ENCODE measurements at places on chromosomes 4 and X. TPM values are rescaled to one million over a fixed set of nuclear protein-coding genes. Genes with fewer than 3 reads are reported as not detected.

GRCh38 chr4:65604515-65604914, 65.8 kb downstream of the EPHA5 start:
- DNase-seq, result no peak

- DNase-seq, result no peak
These were observed 50.3 kb downstream of the NSUN7 start for GRCh38 chr4:40800064-40800463.

- no peak for DNase-seq
These were observed 34.4 kb downstream of the PARM1 start for GRCh38 chr4:74967324-74967723.

DNA sequence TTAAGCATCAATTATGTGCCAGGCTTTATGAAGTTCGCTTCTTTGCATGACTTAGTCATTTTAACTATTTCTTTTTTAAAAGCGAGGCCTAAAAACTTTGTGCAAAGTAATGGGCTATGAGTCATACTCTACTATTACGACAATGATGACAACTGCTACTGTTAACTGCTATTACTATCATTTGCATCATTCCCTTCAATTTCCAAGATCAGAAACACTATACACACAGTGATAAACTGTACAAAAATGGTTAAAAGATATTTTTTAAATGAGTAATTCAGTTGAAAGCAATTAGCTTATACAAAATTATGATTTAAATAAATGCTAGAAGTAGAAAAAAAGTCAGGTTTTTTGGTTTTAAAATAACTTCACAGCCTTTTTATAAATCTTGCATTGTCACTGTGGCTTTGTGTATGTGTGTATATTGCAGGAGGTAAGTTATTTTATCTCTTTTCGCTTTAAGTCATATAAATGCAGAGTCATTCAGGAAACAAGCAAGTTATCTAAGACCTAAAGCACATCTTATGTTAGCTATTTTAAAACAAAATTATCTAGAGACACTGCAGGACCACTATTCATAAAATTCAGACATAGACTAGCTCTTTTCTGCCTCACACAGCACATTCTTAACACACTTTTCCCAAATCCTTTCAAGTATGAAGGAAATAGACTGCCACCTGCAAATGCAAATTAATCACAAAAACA, 18.5 kb upstream of the CXCL3 start:
- peak; percentile 97 for DNase-seq

- peak; percentile 1 for DNase-seq
These were observed 618.2 kb upstream of the PCDH10 start for GRCh38 chr4:132530861-132531260.

DNA sequence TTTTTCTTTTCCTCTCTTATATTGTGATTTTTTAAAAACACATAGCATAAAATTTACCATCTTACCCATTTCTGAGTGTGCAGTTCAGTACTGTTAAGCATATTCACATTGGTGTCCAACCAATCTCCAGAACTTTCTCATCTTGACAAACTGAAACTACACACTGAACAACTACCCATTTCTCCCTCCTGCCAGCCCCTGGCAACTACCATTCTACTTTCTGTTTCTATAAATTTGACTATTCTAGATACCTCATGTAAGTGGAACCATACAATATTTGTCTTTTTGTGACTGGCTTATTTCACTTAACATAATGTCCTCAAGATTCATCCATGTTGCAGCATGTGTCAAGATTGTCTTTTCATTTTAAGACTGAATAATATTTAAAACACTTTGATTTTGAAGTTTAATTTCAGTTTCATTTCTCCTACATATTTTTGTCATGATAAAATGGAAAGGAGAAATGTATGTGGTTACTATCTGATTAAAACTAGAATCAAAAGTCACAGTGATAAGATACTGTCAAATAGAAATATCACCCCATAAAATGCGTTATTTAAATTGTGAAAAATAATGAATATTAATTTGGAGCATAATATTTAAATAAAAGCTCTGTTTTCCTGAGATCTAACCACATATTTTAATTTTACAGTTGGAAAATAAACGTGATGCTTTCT, 122.8 kb downstream of the DIPK2B start:
- DNase-seq, result no peak

DNA sequence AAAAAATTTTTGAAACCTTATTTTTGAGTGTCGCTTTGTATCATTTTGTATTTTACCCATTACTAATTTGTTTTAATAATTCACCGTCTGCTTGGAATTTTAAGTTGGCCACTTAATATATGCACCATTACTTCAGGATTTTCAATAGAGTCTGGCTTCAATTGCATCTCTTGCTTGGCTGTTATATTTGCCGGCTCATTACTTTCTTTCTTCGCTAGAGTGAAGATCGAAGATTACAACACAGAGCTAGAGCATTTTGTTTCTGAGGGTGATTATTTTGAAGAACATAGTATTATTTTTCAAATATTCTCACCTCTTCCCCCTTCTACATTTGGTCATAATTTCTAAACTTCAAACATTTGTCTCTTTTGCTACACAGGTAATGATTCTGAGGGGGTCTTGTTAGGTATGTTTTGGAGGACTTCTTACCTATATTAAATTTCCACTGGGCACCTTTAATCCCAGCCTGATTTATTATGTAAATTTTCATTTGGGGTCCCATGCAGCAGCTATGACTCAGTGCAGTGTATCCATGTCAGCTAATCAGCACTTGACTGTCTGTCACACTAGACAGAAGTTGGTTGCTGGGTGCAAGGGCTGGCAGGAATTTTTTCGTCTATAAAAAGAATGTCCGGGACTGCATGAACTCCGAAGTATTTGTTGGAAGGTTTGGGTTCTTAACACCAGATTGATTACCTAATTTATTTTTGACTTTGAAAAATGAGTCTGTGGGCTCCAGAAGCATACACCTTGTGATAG, 18.6 kb downstream of the TBC1D1 start:
- no peak for DNase-seq

DNA sequence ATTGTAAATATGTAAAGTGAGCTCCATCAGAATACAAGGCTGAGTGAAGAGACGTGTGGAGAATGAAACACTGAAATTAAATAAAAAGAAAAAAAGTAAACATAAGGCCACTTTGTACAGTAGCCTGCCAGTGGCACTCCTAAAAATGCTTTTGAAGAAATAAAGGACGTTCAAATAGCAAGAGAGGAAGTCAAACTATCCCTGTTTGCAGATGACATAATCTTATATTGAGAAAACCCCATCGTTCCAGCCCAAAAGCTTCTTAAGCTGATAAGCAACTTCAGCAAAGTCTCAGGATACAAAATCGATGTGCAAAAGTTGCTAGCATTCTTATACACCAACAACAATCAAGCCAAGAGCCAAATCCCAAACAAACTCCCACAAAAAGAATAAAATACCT, 24.2 kb downstream of the RASSF6 start:
- DNase-seq, result no peak

DNA sequence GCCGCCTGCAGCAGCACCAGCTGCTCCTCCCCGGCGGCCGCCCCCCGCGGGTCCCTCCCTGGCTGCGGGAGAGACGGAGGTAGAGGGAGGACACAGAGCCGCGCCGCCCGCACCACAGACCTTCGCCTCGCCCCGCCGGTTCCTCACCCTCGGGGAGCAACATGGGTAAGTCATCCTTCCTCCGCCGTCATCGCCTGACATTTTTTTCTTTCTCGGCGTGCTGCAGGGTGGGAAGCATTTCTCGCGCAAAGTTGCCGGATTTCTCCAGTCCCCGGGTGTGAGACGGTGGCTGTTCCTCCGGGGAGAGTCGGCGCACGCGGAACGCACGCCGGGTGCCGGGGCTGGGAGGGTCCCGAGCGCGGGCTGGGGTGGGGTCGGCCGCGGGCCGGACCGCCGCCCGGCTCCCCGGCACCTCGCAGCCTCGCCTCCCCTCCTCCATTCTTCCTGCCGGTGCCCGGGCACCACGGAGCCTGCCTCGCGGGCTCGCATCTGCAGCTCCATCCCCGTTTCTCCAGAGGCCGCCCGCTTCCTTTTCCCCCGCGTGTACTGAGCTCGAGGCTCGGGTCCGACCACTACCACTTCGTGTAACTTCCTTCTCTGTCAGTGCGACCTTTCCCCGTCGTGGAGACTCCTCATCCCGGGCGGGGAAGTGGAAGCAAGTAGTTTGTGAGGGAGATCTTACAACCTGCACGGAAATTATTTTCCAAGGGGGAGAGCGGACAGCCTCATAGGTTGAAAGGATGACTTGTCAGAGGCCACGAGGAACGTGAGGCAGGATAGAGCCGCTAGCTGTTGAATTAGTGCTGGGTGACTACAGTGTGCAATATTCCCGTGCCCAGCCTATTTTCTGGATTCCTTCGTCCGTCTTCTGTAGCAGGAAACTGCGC, 464 bp downstream of the RAP1GDS1 start:
- DNase-seq, result peak; percentile 69

DNA sequence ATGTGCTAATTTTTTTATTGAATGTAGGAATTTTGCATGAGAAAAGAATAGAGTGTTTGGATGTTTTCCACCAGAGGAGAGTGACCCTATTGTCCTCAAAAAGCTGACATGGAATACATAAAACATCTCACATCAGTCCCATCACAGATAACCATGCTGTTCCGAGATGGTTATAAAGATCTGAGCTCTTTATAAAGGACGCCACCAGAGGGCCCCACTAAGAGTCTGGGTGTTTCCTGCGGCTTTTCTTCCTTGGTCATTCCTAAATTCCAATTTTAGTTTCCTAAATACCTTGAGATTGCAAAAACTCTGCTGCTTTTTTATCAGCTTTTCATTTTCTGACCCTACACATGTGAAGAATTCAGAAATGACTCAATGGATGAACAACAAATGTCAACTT, 504.5 kb upstream of the FRG1 start:
- no peak for DNase-seq

GRCh38 chrX:41881166-41881565, 42.2 kb downstream of the CASK start:
- DNase-seq, result no peak

The RHOH gene
- not detected for total RNA-seq

The GPC3 gene
- 45.5 TPM for total RNA-seq

The MAGEC1 gene
- not detected for total RNA-seq

The CSTF2 gene
- 11.4 TPM for total RNA-seq

The MAGED4B gene
- total RNA-seq, result 22.1 TPM

The ZDHHC15 gene
- total RNA-seq, result 0.17 TPM

The SYNPO2 gene
- 40.1 TPM for total RNA-seq
